Right cardiac atrium (tissue), 5 donors: ENCODE measurements at places on chromosomes 13 and 19.
A peak's percentile ranks its signal among the peaks of the same experiment; 100 is the strongest.

DNA sequence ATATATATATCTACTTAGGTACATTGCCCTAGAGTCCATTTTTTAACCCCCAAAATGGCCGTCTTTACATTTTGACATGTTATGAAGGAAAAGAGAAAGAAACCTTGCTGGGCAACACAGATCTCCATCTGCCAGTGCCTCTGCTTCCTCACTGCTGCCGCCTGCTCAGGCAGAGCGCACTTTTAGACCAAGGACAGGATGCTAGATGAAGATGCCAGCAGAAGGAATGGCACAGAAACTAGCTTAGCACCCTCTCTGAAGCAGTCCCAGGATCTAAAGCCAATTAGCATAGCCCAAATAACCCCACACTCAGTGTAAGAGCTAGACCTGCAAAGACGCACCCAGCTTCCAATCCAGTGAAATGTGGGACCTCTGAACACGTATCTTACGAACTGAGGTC, 111.9 kb downstream of the RXFP2 start:
- DNase-seq, result no peak

- peak; percentile 90 for DNase-seq
These were observed 35.8 kb upstream of the MEDAG start for GRCh38 chr13:30870049-30870884.

DNA sequence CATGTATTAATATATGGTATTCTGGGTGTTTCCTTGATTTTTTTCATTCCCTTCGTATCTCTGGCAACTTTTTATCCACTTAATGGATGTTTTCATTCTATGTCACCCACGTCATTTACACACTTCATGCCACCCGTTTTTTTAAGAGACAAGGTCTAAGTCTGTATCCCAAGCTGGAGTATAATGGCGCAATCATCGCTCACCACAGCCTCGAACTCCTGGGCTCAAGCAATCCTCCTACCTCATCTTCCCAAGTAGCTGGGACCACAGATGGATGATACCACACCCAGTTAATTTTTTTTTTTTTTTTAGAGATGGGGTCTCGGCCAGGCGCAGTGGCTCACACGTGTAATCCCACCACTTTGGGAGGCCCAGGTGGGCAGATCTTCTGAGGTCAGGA, 3.4 kb upstream of the VASP start:
- peak; percentile 6 for DNase-seq

- no peak for DNase-seq
These were observed 80.4 kb downstream of the INSR start for GRCh38 chr19:7213628-7214323.

DNA sequence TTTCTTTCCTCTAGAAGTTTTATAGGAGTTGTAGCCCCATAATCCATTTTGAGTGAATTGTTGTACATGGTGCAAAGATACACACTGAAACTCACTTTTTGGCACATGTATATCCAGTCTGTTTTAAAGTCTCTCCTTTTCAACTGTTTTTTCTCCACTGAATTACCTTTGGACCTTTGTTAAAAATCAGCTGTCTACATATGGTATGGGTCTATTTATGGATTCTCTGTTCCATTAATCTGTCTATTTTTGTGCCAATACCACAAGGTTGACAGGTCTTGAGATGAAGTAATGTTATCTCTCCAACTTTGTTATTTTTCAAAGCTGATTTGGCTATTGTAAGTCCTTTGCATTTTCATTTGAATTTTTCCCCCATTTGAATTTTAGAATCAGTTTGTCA, 4.7 kb downstream of the HNRNPA1L2 start:
- DNase-seq, result no peak

GRCh38 chr19:49690656-49691242, at the start of gene CPT1C:
CPT1C (plus strand) TSS chr19:49691116; CDS start chr19:49692253, 1,137 bp downstream.
- DNase-seq, result peak; percentile 85

DNA sequence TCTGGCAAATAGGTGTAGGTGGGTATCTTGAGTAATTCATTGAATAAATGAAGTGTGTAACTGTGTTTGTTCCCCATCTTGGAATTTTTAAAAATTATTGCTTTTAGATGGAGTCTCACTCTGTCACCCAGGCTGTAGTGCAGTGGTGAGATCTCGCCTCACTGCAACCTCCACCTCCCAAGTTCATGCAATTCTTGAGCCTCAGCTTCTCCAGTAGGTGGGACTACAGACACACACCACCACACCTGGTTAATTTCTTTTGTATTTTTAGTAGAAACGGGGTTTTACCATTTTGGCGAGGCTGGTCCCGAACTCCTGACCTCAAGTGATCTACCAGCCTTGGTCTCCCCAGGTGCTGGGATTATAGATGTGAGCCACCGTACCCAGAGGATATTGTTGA, 7.9 kb upstream of the CYP2A6 start:
- no peak for DNase-seq

GRCh38 chr19:920051-920864, 3.1 kb downstream of the KISS1R start:
- no peak for DNase-seq

DNA sequence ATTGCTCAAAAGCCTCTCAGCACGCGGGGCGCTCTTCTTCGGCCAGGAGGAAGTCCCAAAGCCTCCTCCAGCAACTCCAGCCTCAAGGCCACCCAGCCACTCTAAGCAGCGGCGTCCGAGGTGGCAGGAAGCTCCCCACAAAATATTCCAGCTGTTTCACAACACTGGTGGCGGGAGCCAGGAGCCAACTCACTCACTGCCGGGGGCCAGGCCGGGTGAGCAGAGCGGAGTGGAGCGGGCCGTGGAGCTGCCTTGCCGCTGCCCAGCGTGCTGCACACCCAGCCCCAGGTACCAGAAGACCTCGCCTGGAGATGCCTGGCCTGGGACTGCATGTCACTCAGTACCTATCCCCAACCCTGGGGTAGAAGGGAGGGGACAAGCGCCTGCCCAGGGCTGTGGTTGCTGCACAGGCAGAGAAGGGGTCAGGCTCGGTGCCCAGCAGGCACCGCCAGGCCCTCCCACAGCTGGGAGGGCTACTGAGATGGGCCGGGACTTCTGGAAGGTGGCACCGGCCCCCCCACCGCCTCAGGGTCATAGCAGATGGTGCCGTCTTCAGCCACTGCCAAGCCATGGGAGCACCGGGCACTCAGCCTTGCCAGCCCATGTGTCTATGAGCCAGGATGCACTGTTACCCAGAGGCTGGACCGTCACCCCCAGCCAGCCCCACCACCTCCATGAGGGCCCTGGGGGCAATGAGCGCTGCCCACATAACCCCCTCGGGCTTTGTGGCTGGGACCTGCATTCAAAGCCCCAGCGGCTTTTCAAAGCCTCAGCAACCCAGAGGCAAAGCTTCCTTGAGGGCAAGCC, 59.2 kb downstream of the MLLT1 start:
- DNase-seq, result peak; percentile 82

DNA sequence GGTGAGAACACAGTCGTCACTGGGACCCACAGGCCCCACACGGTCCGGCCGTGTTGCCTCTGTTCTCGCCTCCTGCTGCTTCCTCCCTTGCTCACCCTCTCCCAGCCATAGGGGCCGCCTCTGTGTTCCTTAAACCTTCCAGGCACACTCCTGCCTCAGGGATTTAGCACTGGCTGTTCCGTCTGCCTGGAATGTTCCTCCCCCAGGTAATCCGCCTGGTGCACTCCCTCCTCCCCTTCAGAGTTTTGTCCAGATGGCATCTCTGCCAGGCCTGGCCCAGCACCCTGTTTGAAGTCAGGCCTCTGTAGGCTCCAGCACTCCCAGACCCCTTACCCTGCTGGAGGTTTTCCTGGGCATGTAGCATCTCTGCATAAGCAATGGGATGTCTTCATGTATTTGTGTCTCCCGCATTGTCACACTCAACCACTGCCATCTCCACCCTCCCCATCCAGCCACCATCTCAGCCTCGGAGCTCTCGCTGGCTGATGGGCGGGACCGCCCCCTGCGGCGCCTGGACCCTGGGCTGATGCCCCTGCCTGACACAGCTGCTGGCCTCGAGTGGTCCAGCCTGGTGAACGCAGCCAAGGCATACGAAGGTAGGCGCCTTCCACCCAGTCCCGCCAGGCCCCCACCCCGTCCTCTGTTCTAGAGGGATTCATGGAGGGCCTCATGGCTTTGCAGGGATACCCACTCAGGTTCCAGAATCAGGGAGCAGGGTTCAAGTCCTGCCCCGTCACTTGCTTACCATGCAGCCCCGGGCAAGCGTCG, 25.9 kb downstream of the DPF1 start:
- no peak for DNase-seq

DNA sequence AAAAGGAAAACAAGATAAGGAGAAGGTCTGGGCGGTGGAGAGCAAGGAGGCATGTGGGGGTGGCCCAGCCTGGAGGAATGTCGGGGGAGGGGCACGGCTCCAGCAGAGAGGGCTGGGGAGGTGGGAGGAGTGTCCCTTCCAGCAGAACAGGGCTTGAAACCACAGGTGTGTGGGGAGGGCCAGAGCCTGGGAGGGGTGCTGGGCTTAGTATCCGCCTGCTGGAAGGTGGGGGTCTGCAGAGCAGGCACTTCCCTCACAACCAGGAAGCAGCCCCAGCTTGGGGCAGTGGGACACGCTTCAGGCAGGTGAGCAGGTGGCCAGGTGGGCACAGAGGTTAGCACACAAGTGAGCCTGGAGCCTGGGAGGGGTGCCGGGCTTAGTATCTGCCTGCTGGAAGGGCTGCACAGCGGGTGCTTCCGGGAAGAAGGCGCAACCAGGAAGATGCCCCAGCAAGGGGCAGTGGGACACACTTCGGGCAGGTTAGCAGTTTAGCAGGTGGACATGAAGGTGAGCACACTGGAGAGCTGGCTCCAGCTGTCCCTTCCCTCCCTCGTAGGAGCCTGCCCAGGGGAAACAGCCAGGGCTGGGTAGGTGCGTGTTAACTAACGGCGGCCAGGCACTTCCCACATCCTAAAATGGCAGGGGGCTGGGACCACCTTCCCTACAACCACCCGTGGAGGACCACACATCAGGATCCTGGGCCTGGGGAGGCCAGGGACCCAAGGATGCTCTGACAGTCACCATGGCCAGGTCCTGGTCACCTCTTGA, 3.0 kb downstream of the GAS6 start:
- DNase-seq, result peak; percentile 60

GRCh38 chr13:59747529-59747928, 416.2 kb downstream of the DIAPH3 start:
- no peak for DNase-seq

DNA sequence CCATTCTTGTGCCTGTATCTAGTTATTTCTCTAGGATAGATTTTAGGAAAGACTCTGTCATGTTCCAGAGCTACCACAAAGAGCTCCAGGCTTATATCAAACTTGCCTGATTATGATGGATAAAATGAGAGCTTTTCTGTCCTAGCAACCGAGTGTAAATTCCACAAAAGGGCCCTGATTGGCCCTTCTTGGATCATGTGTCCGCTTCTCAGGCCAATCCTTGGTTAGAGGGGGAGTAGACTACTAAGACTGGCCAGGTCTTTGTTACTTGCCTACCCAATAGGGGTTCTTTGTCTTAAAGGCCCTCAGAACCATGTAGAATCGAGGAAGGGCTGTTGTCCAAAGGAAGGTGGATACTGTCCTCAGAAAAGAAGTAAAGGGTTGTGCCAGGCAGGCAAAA, 2.4 kb downstream of the DHX34 start:
- DNase-seq, result no peak

DNA sequence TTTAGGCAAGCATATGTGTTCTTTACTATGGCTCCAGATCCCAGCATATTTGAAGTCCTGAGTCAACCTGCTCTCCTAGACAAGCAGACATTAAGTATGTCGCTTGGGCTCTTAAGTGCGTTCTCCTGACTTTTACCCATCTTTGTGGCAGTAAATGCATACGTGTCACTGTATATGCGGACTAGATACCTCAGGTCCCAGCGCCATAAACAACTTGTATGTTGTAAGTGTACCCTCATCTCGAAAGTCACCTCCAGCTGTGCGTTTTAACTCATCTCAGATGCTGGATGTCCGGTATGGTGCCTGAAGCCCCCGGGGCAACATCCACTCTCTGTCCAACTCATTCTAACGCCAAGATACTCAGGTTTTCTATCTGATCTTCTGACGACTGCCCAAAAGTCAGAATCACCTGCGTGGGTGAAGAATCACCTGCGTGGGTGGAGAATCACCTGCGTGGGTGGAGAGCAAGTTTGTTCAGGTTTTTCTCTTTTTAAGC, 1.7 kb downstream of the PTOV1 start:
- DNase-seq, result peak; percentile 10

DNA sequence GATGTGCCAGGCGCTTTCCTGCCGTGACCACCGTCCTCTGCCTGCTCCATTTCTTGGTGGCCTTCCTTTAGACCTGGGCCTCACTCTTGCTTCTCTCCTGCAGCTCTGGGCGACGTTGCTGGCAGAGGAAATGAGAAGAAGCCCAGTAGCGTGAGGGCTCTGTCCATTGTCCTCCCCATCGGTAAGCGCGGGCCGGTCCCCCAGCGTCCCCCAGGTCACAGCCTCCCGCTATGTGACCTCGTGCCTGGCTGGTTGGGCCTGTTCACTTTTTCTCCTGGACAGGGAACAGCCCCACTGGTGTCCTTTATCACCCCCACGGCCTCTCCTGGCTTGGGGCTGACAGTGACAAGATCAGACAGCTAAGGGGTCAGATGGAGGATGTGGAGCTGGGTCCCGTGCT, 27.7 kb downstream of the SPC24 start:
- no peak for DNase-seq

GRCh38 chr19:30084390-30084819, 142.4 kb downstream of the URI1 start:
- no peak for DNase-seq

DNA sequence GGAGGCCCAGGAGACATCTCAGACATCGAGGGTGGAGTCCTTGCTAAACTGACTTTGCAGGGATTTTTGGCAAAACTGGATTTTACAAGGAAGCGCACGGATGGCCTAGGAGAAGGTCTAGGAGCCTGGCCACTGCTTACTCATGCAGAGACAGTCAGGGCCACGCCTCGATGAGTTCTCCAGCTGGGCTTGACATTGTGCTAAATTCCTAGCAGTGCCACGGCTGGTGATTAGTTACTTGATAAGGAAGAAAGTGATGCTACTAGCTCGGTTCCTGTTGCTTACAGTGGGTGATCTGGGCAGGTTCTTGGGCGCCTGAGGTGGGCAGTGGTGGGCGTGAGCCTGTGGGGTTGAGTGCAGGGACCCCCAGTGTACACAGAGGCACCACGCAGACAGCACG, 143.4 kb downstream of the SOX1 start:
- DNase-seq, result no peak

GRCh38 chr13:33727297-33728083, 90.5 kb upstream of the RFC3 start:
- no peak for DNase-seq

DNA sequence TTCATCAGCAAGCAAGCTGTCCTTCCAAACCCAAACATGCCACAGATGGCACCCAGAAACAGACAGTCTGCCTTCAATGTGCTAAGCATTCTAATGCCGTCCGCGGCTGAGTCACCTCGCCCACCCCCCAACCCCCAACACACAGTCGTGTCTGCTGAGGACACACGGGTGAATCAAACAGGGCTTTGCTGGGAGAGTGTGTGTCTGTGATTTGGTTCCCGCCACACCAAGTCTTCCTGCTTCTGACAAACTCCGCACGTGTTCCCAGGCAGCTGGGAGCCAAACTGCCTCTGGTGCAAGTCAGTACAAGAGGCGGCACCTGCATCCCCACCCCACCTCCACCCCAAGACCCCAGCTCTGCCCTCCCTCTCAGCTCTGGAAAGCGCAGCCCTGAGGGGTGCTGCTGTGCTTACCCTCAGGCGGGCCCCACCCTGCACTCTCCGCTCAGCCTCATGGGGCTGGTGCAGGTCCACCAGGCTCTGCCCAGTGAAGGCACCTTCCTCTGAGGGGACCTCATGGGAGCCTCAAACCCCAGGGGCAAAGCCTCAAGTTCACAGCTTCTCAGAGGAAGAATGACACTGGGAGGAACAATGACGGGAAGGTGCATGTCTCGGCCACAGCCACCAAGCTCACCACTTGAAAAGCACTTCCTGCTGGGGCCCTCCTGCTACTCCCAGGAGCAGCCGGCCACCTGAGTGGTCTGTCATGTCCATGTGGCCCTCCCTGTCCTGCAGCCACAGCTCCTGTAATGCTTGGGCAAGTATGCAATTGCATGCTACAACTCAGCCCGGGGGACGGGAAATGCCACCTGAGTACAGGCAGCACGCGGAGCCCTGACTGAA, 15.0 kb upstream of the SLC35E1 start:
- no peak for DNase-seq
